ENCODE measurements at places on chromosomes 7 and 10.

- DNase-seq, result no peak
Observed at GRCh38 chr10:114518401-114519305, 114.4 kb upstream of the AFAP1L2 start.

DNA sequence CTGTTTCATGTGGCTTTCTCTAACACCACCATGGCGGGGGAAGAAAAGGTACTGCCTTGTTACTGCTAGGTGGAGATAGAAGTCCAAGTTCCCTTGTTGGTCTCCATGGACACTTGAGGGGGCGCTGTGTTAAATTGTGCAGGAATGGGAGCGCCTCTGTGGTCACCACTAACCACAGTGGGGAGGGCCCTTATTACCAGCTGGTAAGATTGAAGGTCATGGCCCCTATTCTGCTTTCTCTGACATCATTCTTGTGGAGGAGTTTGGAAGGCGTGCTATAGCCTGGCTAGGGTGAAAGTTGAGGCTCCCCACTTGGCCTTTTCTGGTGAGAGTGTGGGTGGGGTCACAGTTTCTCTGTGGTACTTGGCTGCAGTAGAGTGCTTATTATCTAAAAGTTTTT, 14.9 kb upstream of the MXI1 start:
- no peak for DNase-seq

- no peak for DNase-seq
Observed at GRCh38 chr10:112973046-112973445, 23.0 kb downstream of the TCF7L2 start.

GRCh38 chr10:35910234-35910633, 268.1 kb upstream of the FZD8 start:
- no peak for DNase-seq

DNA sequence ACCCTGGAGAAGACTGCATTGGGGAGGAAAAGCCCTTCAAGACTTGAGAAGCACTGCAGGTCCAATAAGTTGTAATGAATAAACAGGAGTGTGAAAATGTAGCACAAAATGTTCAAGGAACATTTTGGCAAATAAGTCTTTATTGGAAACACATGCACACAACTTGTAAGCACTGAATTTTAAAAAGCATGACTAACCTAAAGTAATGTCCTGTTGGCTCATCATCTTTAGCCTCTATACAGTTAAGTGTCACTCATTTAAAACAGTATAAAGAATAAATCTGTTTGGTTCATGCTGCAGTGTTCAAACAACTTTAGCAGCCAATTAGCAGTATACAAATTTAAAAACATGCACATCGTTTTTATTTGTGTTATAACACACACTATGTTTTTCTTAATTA, 108.6 kb downstream of the CDK6 start:
- no peak for DNase-seq

DNA sequence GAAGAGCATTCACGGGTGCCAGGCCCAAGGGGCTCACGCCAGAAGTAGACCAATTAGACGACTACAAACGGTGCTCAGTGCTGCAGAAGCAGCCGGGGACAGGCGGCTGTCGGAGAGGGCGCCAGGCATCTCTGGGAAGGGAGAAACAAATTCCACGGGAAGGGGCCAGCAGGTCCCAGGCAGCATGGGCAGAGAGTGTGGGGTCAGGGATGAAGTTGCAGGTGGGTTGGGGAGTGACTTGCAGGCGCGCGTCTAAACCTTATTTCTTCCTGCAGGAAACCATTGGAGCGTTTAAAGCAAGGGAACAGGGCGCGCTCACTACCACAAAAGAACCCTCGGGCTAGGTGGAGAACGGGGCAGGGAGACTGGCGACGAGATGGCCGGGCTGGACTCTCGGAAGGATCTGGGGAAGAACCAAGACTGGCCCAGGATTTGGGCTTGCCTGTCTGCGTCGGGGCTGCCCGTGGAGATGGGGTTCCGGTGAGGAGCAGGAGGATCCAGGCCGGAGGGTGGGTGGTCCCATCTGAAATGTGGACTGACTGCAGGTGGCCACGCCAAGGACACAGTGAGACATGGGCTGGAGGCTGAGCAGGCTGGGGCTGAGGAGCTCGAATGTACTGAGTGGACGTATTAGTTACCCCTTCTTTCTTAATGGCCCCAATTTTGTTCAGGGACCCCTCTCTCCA, 116.3 kb upstream of the DIP2C start:
- no peak for DNase-seq

GRCh38 chr10:49617121-49618020, 3.5 kb downstream of the CHAT start:
- DNase-seq, result peak; percentile 22

- DNase-seq, result no peak
Observed at GRCh38 chr7:70582927-70583895, 548.7 kb upstream of the GALNT17 start.

DNA sequence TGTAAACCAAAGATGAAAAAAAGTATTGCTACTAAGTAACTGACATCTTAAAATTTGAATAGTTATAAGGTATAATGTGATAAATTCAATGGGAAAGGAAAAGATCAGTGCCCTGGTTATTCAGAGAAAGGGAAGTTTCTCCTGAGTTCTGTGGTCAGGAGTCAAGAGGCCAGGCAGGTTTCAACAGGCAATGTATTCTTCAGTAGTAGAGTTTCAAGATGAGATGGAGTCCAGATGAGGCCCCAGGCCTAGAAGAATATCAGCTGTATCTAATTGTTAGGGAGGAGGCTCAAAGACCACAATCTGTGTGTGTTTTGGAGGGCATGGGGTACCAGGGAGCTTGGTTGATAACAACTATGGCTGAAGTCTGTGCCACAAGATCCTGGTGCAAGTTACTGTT, 101.4 kb upstream of the DLX6 start:
- no peak for DNase-seq

DNA sequence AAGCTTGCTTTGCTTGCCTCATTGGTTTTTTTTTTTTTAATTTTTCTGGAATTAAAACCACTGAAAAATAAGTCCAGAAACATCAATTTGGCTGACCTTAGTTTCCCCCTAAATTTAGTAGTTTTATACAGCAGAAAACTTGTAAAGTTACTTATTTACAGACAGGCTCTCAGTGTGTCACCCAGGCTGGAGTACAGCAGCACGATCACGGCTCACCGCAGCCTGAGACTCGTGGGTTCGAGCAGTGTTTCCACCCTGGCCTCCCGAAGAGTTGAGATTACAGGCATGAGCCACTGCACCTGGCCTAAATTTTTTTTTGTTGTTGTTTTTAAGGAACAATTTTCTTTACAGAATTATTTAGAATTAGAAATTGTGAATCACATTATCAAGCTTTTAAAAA, 250.5 kb downstream of the SDK1 start:
- DNase-seq, result no peak

DNA sequence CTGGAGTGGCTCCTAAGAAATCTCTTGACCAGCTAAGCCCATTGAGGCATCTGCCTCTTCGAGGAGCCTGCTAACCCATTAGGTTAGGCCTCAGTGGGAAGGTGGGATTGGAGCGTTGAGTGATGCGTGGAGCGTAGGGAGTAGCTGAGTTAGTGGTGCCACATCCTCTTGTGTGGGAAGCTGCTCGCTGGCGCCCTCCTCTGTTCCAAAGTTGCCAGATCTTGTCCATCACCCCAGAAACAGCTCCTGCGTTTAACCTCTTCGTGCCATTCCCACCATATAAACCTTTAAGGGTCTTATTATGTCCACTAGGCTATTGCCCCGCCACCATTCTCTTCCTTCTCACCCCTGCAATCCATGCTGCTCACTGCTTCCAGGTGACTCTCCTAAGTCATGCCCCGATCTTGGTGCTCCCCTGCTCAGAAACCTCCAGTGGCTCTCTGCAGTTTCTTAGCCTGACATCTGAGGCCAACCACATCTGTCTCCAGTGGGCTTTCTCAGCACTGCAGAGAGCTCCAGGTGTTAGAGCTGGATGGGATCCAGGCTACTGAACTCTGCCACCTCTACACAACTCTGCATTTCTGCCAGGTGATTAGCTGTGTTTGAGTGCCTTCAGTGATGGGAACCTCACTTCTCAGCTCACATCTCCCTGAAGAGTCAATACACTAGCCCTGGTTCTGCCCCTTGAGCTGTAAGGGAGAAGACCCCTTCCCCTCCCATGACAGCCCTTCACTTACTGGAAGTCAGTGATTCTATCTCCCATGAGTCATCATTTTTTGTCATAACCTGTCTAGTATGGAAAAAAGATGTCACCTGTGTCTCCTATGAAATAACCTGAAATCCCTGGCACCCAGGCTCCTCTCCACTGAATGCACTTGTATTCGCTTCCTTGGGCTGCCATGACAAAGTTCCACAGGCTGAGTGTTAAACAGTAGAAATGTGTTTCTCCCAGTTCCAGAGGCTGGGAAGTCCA, 65.0 kb upstream of the FGFR2 start:
- DNase-seq, result peak; percentile 26

- DNase-seq, result no peak
Observed at GRCh38 chr7:92831716-92832533, 4.4 kb downstream of the CDK6 start.

- no peak for DNase-seq
Observed at GRCh38 chr10:84668186-84668763, 339.9 kb downstream of the CCSER2 start.

DNA sequence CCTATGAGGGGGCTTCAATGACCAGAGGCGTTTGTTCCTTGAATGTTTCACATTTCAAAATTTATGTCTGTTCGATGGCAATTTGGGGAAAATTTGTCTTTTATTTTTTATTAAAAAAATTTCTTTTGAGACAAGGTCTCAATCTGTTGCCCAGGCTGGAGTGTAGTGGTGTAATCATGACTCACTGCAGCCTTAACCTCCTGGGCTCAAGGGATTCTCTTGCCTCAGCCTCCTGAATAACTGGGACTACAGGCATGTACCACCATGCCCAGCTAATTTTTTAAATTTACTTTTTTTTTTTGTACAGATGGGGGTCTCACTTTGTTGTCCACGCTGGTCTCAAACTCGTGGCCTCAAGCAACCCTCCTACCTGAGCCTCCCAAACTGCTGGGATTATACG, 39.7 kb downstream of the OTUD1 start:
- DNase-seq, result no peak

GRCh38 chr7:128204455-128204854, 36.6 kb upstream of the LEP start:
- no peak for DNase-seq

DNA sequence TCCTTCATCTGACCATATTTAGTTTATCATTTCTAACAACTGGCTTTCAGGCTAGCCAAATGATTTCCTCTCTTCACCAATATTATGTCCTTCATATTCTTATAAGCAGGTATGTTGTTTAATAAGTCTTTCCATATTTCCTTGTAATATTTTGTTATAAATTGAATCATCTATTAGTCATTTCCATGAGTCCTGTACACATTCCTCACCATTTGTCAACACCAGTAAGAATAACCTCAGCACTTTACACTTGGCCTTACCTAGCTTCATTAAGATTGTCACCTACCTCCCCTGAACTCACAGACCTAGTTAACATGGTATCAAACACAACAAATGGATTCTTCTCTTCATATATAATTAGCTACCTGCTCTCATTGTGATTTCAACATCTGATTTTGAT, 282.3 kb downstream of the SEMA3D start:
- DNase-seq, result no peak

- DNase-seq, result no peak
Observed at GRCh38 chr7:148963583-148964482, 64.5 kb downstream of the PDIA4 start.

- DNase-seq, result no peak
Observed at GRCh38 chr10:49175587-49176309, 12.4 kb downstream of the TMEM273 start.

GRCh38 chr7:55502124-55502857, 70.0 kb downstream of the VOPP1 start:
- DNase-seq, result no peak

DNA sequence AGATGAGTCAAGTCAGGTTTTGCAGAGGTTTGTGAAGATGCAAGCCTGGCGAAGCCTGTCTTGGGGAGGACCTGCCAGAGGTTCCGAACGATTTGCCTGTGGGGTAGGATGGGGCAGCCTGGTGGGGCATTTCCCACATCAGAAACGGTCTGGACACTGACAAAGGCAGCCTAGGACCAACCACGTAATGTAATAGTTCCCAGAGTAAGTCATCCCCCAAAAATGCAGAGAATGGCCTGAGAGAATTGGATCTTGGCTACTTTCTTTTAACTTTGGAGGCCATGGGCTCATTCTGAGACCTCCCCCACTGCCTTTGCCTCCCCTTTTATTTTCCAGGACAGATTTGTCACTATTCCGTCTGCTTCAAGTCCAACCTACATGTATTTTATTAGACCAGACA, 168.9 kb upstream of the SH2B2 start:
- peak; percentile 0 for DNase-seq

- DNase-seq, result no peak
Observed at GRCh38 chr7:37193087-37193774, 255.4 kb downstream of the ELMO1 start.

- no peak for DNase-seq
Observed at GRCh38 chr7:27535795-27536194, 126.9 kb downstream of the HIBADH start.

DNA sequence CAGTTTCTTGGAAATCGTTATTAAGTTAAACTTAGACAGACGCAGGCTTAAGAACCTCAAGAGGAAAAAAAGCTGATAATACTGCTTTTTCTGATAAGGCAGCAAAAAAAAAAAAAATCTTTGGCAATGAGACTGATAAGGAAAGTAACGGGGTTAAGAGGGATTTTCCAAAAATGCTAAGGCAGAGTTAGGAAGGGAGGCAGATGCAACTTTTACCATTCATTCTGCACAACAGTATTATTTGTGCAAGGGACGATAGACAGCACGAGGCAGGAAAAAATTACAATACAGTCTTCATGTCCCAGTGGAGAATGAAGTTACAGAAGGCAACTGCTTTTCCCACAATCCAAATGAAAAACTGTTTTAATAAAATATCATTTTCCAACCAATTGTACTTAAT, 194.0 kb downstream of the DOCK4 start:
- no peak for DNase-seq

- DNase-seq, result no peak
Observed at GRCh38 chr10:116868722-116869121, 19.4 kb downstream of the ENO4 start.

DNA sequence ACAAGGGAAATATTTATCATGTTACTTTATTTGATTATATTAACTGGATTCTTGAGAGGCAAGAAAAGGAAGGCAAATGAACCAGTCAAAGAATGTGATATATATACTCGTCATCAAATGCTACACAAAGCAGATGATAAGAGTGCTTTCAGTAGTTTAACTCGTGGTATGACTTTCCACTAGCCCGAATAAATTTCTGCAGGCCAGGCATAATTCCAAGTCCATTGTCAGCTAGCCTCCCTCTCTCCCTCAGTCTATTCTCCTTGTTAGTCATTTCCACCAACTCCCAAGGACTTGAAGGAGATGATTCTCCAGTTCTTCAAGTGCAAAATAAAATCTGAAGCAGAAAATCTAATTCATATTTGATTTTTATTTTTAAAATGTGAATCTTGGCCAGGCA, 190.5 kb downstream of the GLI3 start:
- DNase-seq, result no peak

GRCh38 chr10:112137154-112137987, 46.2 kb downstream of the GPAM start:
- no peak for DNase-seq

DNA sequence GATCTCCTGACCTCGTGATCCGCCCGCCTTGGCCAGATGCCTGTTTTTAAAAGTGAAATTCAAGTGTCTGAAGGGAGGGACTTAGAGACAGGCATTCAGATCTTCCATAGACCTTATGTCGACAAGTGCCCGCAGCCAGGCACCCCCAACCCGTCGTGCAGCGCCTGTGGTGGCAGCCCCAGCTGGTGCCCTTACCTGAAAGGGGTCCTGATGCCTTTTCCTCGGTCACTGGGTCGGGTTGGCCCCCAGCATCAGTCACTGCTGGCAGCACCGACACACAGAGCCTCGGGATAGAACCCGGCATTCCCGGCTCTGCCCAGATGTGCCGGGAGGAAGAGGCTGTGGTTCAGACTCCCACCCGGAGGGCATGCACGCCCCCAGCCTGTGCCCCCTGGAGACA, 23.3 kb downstream of the LRRC27 start:
- DNase-seq, result peak; percentile 33
